ENCODE measurements at places on chromosomes 1 and 21.
A peak's percentile ranks its signal among the peaks of the same experiment; 100 is the strongest.

- peak; percentile 50 for DNase-seq
Measured at GRCh38 chr1:165367375-165367993, 11.0 kb upstream of the LMX1A start.

GRCh38 chr1:201916649-201917249 lies 28.1 kb downstream of the SHISA4 start:
- no peak for DNase-seq

DNA sequence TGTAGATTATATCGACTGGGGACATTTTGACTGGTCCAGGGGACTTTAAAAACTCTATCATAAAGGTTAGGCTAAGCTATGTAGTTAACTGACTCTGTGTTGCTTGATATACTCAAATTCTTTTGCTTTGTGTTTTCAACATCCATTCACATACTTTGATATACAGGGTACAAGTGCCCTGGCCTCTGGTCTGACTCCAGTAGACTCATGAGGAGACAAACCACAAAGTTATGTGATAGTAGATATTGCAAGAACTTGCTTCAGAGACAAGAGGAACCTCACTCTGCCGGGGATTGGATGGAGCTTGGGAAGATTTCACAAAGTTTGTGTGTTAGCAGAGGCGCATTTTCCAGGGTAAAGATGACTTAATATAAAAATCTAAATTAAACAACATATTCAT lies 1.3 kb downstream of the GORAB start:
- DNase-seq = no peak

- DNase-seq = no peak
Measured at GRCh38 chr1:44553771-44554170, 120.5 kb downstream of the TMEM53 start.

DNA sequence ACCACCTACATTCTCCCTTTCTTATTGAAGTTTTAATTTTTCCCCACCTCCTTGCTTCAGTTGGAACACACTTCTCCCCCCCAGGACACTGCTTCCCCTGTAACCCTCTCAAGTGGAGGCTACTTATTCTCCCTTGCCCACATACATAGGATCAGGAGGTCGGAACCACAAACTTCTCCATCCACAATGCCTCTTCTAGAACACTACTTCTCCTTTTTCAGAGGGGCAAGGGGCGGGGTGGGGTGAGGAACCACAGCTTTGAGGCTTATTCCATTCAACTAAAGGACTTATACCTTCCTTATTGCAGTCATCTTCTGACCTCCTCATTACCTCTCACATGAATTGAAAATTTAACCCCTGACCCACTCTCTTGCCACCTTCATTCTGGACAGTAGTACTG lies 81.3 kb downstream of the NEK7 start:
- no peak for DNase-seq

Data from stimulated activated CD8-positive, alpha-beta memory T cell treated with anti-CD3 and anti-CD28 coated beads, Interleukin-4, amount 100 ng/mL, for 1 hour (primary cell).